ENCODE measurements at places on chromosomes 3 and 15. TPM values are rescaled to one million over a fixed set of nuclear protein-coding genes. Genes with fewer than 3 reads are reported as not detected.

Gene RBM6
- total RNA-seq: 76.2 TPM

DNA sequence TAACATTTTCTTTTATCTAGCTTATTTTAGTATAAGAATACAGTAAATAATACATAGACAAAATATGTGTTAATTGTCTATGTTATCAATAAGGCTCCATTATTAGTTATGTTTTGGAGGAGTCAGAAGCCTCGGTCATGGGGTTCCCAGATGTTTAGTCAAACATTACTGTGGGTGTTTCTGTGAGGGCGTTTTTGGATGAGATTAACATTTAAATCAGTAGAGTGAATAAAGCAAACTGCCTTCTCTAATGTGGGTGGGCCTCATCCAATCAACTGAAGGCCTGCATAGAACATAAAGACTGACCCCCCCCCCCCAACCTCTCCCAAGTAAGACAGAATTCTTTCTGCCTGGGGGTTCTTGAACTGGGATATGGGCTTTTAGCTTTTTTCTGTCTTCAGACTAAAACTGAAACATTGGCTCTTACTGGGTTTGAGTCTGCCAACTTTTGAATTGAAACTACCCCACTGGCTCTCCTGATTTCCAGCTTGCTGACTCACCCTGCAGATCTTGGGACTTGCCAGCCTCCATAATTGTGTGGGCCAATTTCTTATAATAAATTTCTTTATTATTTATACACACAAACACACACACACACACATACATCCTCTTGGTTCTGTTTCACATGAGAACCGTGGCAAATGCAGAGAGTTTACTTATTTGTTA lies 192.0 kb downstream of the TPRG1 start:
- no peak for DNase-seq

GRCh38 chr15:41827290-41827879 lies 507 bp upstream of the JMJD7 start:
- DNase-seq: no peak

- no peak for DNase-seq
Observed at GRCh38 chr3:127215714-127216414, 22.9 kb downstream of the PRR23E start.

DNA sequence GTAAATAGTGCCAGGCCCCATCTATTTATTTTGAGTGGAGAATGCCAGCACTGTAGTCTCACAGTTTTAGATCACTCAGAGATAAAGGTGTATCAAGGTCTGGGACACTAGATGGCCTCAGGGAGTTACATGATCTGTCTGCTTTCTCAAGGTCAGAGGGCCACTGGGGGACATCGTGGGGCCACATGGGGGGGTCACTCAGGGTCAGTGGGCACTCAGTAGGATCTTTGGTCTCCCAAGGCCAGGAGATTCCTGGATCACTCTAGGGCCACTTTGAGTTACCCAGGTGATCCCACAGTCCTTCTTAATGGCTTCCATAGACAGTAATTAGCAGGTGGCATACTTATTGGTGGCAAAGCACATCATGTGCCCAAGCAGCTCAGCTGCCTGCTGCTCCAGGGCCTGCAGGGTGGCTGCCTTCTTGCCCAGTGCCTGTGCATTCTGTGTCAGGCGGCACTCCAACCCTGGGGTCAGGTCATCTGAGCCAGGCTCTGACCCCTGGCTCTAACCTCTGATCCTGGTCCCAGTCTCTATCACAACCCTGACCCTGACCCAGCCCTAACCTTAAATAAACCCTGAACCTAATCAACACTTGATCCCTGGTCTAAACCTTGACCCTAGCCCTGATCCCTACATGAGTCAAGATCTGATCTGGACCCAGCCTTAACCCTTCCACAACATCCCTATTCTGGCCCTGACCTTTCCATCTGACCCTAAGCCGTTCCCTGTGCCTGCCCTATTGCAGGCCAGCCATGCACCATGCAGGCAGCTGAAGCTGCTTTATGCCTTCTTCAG lies 1.8 kb upstream of the LAMB2 start:
- no peak for DNase-seq

DNA sequence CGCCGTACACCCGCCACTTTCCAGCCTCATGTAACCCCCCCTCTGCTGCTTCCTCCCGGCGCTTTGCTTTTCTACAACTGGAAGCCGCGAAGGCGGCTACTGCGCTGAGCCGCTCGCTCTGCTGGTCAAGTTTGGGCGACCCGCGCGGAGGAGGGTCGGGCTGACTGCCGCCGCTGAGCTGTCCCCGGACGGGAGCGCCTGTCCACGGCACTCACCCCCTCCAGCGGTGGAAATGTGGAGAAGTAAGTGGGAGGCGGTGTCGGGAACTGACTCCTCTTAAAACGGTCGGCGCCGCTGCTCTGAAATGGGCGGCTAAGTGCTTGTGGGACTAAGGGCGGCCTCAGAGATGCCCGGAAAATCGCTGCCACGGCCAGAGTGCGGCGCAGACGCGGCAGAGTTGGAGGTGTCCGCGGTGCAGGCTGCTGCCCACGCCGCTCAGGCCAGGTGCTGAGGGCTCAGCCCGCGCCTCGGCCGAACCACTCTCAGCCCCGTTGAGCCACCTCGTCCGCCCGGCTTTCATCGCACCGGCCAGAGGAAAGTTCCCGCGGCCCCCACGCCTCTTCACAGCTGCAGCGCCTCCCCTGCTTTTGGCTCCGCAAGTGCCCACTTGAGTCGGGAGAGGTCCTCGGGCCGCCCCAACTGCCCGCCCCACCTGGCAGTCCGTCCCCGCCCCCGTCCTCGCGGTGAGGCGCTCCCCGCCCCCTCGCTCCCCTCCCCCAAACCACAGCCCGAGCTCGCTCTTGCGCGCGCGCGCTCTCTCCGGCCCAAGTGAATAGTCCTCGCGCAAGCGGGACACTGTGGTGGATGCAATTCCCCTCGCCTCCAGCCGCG lies at the start of gene EPHA6:
Gene EPHA6, plus strand, starts transcription at position 775 of the 831 bp plus-strand sequence.
- DNase-seq: peak; percentile 73

DNA sequence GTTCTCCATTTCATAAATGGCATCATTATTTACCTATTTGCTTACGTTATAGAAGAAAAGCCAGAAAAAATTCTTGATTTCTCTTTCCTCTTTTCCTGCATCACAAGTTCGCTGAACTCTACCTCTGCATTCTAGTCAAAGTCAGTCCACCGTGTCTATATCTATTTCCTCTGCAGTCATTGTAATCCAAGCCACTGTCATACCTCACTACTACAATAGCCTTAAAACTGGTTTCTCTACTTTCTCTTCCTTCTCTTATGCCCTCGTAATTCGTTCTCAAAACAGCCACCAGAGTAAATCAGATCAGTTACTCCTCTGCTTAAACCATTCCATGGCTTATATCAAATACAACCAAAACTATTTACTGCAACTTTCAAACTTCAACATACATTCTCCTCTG lies 13.4 kb upstream of the FAM81A start:
- DNase-seq: no peak

- peak; percentile 57 for DNase-seq
Observed at GRCh38 chr3:38039101-38039898, at the start of gene DLEC1. DLEC1 (plus strand) TSS chr3:38039208; CDS start chr3:38039226, 18 bp downstream.

GRCh38 chr3:196931828-196932587 lies 10.3 kb downstream of the NCBP2 start:
- DNase-seq: no peak

DNA sequence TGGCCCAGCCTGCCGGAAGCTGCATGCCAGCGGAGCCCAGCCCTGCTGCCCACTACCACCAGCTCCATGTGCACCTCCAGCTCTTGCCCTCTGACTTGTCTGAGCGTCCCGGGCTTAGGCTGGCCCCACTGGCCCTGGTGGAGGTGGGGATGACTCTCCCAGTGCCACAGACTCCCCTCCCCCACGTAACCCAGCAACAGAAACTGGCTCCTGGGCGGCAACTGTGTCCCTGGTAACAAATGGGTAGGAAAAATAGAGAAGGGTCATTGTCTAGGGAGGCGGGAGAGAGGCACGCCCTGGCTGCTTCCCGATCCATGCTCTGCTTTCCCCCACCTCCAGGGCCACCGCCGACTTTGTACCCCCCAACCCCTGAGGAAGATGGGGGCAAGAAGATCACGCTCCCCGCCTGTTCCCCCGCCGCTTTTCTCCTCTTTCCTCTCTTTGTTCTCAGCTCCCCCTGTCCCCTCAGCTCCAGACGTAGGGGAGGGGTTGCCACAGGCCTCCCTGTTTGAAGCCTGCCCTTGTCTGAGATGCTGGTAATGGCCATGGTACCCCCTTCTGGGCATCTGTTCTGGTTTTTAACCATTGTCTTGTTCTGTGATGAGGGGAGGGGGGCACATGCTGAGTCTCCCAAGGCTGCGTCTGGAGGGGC lies 10.8 kb upstream of the SEMA3B start:
- no peak for DNase-seq

DNA sequence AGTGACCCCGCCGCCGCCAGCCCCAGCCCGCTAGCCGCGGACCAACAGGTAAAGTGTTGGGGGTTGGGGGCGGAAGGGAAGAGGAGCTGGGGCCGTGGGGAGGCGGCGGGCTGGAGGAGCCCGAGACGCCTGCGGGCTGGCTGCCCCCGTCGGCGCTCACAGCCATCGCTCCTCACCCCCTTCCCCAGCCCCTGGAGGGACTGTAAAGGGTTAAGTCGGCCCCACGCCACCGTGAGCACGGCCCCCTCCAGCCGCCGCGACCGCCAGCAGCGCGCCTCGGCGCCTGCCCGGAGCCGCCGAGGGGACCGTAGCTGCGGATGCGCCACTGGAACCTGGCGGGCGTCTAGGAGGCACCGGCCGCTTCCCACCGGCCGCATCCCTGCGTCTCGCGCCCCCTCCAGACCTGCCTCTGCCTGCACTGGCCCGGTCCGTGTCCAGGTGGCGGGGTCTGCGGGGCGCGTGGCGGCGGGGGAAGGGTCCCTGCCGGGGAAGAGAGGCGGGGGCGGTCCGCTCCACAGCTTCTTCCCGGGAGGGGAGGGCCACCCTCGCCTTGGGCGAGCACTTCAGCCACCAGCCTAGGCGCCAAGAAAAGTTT lies 522 bp downstream of the MED12L start:
- DNase-seq: peak; percentile 52

Gene CNOT10
- total RNA-seq: 42.1 TPM

DNA sequence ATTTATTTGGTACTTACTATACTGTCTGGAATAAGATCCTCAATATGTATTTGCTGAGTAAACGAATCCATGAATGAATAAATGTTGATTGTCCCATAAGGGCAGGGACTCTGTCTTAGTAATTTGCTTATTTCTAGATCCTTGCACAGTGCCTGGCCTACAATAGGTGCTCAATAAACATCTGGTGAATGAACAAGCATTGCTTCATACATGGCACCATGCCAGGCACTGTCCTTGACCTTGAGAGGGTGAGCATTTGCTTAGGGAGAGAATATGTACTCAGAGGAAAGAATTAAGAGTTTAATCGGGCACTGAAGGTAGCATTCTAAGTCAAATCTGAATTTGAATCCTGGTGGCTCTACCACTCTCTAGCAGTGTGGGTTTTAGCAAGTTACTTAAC lies 282.1 kb downstream of the THSD4 start:
- no peak for DNase-seq

DNA sequence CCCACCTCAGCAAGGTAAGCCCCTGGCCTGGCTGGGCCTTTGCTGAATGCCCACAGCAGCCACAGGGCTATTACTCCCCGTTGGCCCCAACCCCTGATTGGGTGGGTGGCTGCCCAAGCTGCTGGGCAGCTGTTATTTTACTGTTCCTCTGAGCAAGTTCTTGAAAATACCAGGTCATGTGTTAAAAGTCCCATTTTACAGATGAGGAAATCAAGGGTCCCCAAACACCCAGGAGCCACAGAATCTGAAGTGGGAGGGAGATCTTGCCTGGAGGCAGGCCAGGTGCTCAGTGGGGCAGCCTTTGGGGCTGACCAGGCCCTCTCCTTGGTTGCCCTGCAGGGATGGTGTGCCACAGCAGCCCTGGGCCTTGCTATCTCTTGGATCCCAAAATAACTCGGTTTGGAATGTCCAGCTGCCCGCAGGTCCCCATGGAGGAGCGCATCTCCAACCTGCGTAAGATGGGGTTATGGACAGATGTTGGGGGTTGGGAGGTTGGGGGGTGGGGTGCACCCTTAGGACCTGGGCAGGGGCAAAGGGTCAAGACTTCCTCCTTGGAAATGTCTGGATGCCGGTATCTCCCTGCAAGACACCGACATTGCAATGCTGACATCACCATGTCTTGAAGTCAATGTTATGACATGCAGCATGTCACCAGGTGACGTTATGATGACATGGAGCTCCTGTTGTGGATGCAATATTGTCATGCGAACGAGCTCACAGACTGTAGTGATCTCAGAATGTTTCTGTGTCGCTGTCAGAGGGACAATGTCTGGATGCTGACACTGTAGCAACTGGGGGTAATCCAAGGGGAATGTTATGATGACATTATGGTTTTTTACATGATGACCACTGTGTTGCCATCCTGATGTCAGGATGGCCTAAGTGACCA lies 13.3 kb upstream of the CSPG4 start:
- DNase-seq: no peak
